ENCODE measurements at places on chromosomes 1 and 21. TPM values are rescaled to one million over a fixed set of nuclear protein-coding genes. Genes with fewer than 3 reads are reported as not detected.
A peak's percentile ranks its signal among the peaks of the same experiment; 100 is the strongest.

DNA sequence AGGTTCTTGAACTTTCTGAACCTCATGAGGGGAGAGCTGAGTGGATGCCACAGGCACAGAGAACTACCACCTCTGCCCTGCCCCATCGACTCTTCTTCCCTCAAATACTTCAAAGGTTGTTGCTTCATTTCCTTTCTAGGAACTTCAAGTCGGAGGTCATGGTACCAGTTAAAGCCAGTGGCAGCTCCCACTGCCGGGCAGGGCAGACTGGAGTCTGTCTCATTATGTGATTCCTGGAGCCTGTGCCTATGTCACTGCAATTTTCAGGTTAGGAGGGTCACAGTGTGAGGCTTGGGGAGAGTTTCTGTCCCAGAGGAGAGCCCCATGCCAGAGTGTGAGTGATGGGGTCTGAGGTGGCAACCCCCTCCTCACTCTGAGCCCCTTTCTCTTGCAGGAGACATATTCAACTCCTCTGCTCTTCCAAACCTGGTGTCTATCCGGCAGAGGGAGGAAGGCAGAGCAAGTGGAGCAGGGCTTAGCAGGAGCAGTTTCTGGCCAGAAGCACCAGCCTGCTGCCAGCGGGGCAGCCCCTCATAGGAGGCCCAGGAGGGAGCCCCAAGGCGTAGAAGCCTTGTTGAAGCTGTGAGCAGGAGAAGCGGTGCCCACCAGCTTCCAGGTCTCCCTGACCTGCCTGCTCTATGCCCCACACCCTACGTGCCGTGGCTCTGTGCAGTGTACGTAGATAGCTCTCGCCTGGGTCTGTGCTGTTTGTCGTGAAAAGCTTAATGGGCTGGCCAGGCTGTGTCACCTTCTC, 29.3 kb downstream of the CAMK1G start:
- no peak overlapping the region for H3K27ac ChIP-seq
- H3K4me3 ChIP-seq: no peak overlapping the region
- no peak for DNase-seq
- peaks cover 2% of the 10 kb centered on the region for H3K4me1 ChIP-seq

DNA sequence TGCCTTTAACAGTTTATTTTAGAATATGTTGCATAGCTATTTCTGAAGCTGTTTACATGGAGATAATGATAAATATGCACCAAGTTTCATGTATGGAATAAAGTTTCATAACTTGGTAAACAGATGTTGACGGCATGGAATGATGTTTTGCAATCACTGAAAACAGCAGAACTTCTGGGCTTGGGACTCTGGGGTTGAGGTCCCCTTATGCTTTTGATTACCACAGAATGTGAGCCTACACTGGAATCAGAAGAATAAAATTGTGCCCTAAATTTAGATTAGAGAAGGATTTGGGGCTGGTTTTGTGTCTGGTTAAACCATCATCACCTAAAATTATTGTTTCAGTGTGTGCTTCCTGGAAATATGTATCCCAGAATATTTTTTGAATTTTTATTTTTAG, 11.1 kb downstream of the KRTAP24-1 start:
- H3K4me3 ChIP-seq: no peak overlapping the region
- DNase-seq: no peak
- no peaks in the 10 kb centered on the region for H3K27me3 ChIP-seq
- H3K36me3 ChIP-seq: no peaks in the 10 kb centered on the region
- H3K27ac ChIP-seq: no peak overlapping the region
- H3K4me1 ChIP-seq: no peaks in the 10 kb centered on the region

DNA sequence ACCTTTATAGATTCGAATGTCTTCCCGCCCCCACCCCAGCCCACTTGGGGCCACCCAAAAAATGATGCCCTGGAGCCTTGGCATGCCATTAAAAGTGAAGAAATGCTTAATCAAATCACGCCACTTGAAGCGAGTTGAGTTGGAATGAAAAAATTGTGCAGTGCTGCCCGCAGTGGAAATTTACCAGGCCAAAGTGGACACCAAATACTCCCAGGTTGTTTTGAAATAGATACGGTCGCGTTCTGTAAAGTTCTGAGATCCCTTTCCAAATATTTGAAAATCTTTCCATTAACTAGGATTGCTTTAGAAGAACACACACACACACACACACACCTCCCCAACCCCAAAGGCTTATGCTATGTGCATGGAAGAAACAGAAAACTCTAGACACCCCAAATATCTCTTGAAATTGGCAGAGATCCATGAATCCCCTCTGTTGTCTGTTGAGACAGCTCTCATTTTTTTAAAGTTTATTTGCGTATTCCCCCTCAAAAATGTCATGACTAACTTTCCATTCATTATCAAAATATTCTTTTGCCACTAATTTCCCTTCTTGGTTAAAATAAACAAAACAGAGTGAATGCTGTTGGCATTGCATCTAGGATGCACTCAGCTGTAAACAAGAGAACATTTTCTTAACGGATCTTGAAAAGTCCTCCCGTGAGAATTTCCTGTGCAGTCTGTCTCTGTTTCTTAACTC, 142.3 kb upstream of the KCNE2 start:
- no peak overlapping the region for H3K27ac ChIP-seq
- H3K36me3 ChIP-seq: no peaks in the 10 kb centered on the region
- peaks cover 20% of the 10 kb centered on the region for H3K4me1 ChIP-seq
- H3K4me3 ChIP-seq: no peak overlapping the region

- peaks cover 29% of the 10 kb centered on the region for H3K27me3 ChIP-seq
- H3K4me1 ChIP-seq: peaks cover 11% of the 10 kb centered on the region
Observed at GRCh38 chr1:172909606-172910326, 141.0 kb downstream of the TNFSF18 start.

GRCh38 chr1:29390491-29391361, 154.4 kb downstream of the PTPRU start:
- H3K4me3 ChIP-seq: no peak overlapping the region
- H3K36me3 ChIP-seq: no peaks in the 10 kb centered on the region
- peaks cover 11% of the 10 kb centered on the region for H3K27me3 ChIP-seq
- no peaks in the 10 kb centered on the region for H3K4me1 ChIP-seq
- no peak for DNase-seq

- H3K36me3 ChIP-seq: no peaks in the 10 kb centered on the region
- H3K27me3 ChIP-seq: peaks cover 20% of the 10 kb centered on the region
- H3K4me1 ChIP-seq: peaks cover 7% of the 10 kb centered on the region
- H3K27ac ChIP-seq: no peak overlapping the region
- no peak for DNase-seq
Observed at GRCh38 chr1:110850627-110851026, 22.3 kb upstream of the CD53 start.

DNA sequence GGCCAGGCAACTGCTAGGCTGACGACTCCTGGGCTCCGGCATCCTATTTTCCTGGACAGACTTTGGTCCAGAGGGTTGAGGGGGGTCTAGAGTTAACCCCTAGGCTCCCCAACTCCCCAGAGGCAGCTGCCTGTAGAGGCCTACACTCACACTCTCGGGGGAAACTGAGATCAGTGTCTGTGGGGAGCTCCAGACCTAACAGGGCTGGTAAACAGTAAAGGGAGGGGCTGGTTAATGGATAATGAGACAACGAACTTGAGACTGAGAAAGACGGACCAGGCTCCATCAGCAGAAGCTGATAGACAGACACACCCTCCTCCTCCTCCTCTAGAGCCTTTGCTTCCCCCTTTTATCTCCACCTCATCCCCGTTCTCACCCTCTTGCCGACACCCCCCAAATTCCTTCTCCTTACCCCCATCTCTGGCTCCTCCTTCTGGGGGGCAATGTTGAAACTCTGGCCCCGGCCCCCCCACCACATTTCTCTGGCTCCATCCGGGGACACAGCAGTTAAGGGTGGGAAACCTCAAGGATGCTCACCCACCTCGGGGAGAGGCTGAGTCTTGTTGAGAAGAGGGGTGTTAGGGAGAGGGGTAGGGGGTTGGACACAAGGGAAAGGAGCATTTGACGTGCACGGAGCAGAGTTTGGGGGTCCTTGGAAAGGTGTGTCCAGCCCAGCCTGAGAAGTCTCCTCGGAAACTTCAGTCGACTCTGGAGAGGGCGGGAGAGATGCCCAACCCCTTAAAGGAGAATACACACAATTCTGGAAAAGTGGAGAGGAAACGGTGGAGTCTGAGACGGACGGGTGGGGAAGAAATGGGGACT, at the start of gene MTMR11:
MTMR11 (minus strand) TSS at position 710 of the 822 bp plus-strand sequence; CDS start at position 478, 232 bp downstream.
- no peaks in the 10 kb centered on the region for H3K27me3 ChIP-seq
- H3K4me1 ChIP-seq: peaks cover 27% of the 10 kb centered on the region
- peak within 1 kb of the TSS; percentile 46 for H3K27ac ChIP-seq
- no peak for DNase-seq
- H3K36me3 ChIP-seq: no peaks in the 10 kb centered on the region

Gene ERVH48-1
- 0.30 TPM for total RNA-seq

Gene FAAH
- total RNA-seq: 2.4 TPM

All from activated T-helper 2 cell treated with anti-CD3 and anti-CD28 coated beads, Interferon-gamma antibody, Interleukin-2, Interleukin-4, amounts not matched to agents 10 μg/mL and 5 μg/mL and 100 μg/mL, durations not matched to agents 14 hours and 24 hours and 36 hours (primary cell).